ENCODE measurements at places on chromosomes 7 and 10.

- DNase-seq: no peak
These were observed 63.5 kb downstream of the SAMD9 start for GRCh38 chr7:93053949-93054943.

DNA sequence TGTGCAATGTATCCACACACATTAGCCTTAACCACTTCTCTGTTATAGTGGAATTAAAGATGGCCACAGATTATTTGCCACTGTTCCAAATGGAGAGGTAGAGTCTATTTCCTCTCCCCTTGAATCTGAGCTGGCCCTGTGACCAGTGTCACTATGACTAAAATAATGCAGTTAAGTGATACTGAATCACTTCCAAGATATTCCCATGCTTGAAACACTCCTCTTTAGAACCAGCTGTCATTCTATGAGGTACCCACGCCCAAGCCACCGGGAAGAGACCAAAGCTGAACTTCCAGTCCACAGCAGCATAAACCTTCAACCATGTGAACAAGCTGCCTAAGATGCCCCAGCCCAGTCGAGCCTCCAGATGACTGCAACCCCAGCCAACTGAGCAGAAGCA is 2.1 kb upstream of the DHX32 start:
- DNase-seq: no peak

- DNase-seq: peak; percentile 52
These were observed 4.7 kb upstream of the SPAG6 start for GRCh38 chr10:22340329-22341189.

DNA sequence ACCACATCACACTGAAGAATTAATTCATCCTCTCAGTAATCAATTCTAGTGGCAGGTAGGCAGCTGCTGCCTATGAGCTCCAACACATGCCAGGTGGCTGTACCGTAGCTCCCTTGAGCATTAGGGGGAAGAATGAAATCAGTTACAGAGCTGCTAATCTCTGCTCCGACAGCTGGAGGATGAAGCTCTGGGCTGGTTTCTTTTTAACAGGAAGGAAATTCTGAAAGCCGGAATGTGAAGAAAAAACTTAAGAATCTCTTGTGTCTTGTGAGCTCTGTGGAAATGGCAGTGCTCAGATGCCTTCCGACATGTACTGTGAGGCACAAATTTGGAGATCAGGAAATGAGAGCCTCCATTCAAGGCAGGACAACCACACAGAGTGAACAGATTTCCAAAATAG is 2.8 kb upstream of the AHCYL2 start:
- DNase-seq: no peak

DNA sequence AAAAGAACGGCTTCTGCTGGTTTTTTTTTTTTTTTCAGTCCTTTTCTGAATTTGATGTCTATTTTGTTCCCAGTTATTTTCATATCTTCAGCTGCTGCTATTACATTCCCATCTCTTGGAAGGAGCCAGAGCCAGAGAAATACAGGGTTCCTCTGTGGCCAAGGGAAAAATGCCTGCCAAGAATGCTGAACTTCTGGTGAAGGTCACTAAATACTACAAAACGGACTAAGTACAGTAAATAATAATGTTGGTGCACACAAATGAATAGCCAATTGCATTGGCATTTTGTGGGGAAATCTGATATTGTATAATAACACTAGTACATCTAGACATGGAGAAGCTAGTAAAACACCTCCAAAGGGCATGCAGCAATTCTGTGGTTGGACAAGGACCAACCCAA is 56.3 kb upstream of the ZEB1 start:
- DNase-seq: no peak

- DNase-seq: no peak
These were observed 61.9 kb downstream of the COL13A1 start for GRCh38 chr10:69863580-69863979.

DNA sequence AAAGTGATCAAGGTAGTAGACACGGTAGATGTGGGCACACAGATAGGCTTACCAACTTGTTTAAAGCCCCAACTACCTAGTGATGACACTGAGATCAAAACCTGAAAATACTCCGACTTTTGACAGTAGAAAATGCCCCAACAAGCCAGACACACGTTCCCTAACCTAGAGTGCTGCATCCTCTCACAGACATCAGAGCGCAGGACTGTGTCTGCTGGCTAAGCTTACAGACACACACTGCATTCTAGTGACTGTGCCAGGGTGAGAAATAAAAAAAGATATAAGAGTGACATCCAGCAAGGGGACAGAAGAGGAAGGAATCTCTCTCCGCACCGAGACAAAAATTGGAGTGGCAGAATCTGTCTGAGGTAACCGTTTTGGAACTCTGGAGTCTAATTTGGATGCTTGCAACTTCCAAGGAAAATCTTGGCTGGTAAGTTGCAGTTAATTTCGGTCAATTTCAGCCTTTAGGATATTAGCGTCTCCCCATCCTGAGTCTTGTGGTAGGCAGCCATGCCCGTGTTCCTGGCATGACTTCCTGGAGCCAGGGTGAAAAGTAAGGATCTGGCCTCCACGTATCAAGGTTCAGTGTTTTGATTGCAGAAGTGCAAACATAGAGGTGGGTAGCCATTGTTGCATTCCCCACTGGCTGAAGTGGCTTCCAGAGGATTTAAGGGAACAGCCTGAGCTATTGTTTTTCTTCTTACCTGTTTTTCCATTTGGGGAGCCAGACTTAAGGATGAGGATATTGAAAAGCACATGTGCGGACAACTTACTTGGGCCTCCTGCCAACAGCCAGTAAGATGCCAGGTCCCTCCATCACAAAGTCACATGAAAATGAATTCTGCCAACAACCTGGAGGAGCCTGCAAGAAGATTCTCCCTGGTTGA is 124.1 kb downstream of the SMURF1 start:
- no peak for DNase-seq

GRCh38 chr7:77413861-77414424 is 2.2 kb downstream of the GSAP start:
- no peak for DNase-seq

DNA sequence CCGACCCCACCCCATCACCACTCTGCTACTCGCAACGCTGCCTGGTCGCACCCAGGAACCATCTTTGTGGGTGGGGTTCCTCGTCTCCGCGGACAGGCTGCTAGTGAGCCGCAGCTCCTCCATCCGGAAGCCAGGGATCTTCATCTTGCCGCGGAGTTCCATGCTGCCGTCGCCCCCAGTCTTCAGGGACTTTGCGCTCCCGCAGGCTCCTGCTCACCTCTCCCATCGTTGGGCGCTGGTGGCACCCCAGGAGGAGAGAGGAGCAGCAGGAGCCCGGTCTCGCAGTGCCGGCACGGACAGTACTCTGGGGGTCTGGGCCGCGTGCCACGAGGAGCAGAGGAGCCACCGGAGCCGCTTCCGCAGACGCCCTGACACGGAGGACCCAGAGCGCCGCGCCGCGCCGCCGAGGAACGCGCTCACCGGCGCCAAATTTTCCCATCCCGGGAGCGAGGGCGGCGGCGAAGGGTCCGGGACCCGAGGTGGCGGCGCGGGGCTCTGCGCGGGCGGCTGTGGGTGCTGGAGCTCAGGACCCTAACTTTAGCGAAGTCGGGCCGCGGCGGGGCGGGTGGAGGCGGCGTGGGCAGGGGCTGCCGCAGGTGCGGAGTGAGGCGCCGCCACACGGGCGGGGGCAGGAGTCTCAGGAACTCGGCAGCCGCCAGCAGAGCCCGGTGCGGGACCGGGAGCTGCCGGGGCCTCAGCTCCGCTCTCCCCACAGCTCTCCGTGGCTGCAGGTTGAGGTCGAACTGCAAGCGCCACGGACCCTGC is 750.1 kb upstream of the SORCS1 start:
- DNase-seq: no peak

DNA sequence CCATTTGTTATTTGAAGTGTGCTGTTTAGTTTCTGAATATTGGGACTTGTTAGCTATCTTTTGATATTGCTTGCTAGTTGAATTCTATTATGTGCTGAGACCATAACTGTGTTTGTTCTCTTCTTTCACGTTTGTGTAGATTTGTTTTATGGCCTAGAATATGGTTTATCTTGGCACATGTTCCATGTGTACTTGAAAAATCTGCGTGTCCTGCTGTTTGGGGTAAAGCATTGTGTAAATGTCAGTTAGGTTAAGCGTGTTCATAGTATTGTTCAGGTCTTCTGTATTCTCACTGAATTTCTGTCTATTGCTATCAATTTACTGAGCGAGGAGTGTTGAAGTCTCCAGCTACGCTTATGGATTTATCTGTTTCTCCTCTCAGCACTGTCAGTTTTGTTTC is 19.4 kb downstream of the MMP21 start:
- DNase-seq: no peak

DNA sequence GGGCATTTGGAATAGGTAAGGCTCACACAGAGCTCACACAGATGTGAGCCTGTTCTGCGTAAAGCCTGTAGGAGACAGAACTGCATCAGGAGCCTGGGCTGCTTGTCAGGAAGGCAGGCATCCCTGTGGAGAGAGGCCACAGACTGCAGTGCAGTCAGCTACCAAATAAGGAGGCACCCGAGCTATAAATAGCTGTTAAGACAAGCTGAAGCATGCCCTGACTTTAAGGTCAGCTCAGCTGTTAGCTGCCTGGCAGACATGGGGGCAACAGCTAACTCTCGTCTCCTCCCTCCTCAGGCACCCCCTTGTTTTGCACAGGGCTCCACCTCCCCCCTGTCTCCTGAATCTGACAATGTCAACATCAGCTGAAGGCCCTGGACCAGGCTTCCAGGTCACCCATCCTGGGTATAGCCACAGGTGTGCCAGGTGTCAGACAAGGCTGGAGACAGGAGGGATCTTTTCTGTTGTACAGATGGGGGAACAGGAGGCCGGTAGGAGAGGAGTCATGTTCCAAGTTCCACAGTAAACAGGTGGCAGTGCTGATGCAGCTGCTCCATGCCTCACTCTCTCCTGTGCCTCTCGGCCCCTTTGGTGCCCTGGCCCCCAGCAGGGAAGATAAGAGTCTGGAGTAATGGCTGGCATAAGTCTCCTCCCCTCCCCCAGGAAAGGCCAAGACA is 27.6 kb upstream of the MKRN1 start:
- DNase-seq: no peak

GRCh38 chr10:7121154-7121797 is 289.6 kb downstream of the SFMBT2 start:
- DNase-seq: peak; percentile 50

GRCh38 chr10:15540727-15541126 is 169.6 kb upstream of the FAM171A1 start:
- DNase-seq: no peak

DNA sequence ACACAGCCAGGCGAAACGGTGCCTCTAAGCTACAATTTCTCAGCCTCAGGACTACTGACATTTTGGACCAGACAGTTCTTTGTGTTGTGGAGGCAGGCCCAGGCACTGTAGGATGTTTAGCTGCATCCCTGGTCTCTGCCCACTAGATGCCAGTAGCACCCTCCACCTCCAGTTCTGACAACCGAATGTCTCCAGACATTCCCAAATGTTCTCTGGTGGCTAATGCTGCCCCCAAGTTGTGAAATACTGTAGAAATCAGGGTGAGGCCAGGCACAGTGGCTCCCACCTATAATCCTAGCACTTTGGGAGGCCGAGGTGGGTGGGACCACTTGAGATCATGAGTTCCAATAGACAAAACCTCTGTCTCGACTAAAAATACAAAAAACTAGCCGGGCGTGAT is 18.2 kb downstream of the HNRNPF start:
- DNase-seq: no peak

DNA sequence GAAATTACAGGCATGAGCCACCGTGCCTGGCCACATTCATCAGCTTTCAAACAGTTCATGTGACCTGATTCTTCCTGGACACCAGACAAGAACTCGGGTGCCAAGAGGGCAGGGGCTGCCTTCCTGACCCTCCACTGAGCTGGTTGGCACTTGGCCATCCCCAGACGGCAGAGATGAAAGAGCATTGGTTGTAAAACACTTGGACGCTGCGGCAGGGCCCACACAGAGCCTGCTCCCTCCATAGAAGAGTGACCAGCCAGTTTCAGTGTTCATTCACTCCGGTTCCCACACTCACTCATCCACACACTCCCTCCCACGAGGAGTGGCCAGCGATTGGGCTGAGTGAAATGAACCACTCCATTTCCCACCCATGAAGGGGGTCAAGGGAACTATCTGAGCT is 112.3 kb downstream of the ITGB8 start:
- no peak for DNase-seq
